ENCODE measurements at places on chromosomes 1 and 21.
A peak's percentile ranks its signal among the peaks of the same experiment; 100 is the strongest.

GRCh38 chr1:246160905-246161304, 346.2 kb downstream of the SMYD3 start:
- DNase-seq: no peak

GRCh38 chr1:116024626-116025025, 48.3 kb downstream of the SLC22A15 start:
- DNase-seq: no peak

DNA sequence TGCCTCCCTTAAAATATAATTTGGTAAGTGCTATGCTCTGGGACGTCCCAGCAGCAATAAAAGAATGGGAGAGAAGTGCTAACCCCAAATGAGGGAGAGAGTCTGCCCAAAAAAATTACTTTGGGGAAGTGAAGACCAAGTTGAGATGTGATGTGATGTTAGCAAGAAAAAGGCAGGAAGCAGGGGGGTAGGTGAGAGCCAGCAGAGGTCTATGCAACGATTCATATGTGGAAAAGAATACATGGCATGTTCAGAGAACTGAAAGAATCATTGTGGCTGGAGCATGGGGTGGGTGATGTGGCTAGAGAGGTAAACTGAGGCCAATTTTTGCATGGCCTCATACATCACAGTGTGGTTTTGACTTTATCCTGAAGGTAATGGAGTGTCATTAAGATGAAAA, 5.6 kb upstream of the CTPS1 start:
- no peak for DNase-seq

GRCh38 chr1:117493906-117494305, 111.9 kb upstream of the TENT5C start:
- no peak for DNase-seq

GRCh38 chr1:181099152-181100014, 10.9 kb downstream of the IER5 start:
- DNase-seq: no peak

- DNase-seq: no peak
These were observed 7.1 kb upstream of the RGS16 start for GRCh38 chr1:182611326-182611725.

- DNase-seq: no peak
These were observed 110.5 kb downstream of the HHAT start for GRCh38 chr1:210438928-210439841.

GRCh38 chr1:24900486-24900849, 29.6 kb downstream of the RUNX3 start:
- DNase-seq: peak; percentile 36

- DNase-seq: no peak
These were observed 91.7 kb downstream of the TBX15 start for GRCh38 chr1:118896416-118896815.

GRCh38 chr1:30588311-30589073, 134.9 kb downstream of the MATN1 start:
- no peak for DNase-seq

DNA sequence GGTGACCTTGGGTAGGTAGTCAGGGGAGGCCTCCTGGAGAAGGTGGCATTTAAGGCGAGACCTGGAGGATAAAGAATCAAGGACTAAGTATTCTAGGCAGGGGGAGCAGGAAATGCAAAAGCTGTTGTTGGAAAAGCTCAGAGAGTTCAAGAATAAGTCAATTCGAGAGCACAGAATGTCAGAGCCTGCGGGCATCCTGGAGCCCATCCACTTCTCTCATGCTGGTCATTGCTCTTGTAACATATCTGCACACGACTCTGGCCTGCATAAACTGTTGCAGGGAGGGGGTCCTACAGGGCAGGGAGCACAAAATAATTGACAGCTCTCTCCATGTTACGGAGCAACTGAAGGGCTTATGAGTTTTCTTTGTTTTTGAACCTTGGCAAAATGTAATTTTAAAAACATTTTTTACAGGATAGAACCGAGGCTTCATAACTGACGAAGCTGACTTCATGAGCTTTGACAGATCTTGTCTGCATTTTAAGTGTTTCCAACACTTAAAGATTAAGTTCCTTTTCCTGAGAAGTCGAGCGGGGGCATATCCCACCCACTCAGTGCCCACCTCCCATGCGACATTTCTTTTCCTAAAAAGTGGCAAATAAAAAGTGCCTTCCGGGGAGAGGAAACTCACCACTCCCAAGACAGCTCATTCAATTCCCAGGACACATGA, 4.2 kb downstream of the PLA2G5 start:
- DNase-seq: no peak

GRCh38 chr1:4743978-4744750, 89.8 kb downstream of the AJAP1 start:
- no peak for DNase-seq

DNA sequence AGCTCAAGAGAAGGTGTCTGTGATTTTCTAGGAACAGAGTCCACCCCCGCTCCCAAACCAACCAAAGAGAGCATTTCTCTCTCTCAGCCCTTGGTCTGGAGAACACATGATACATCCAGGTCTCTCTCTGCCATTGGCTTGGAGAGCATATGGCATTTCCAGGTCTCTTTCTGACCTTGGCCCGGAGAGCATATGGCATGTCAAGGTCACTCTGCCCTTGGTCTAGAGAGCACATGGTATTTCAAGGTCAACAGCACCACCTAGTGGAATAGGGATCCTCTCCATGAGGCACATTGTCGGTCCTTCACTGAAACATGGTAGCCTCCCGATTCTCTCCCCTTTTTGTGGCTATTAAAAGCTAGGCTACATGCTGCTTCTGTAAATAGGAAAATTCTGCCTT, 437.7 kb upstream of the OLFM3 start:
- DNase-seq: no peak

GRCh38 chr1:151854658-151855057, 1.1 kb upstream of the THEM5 start:
- DNase-seq: no peak

DNA sequence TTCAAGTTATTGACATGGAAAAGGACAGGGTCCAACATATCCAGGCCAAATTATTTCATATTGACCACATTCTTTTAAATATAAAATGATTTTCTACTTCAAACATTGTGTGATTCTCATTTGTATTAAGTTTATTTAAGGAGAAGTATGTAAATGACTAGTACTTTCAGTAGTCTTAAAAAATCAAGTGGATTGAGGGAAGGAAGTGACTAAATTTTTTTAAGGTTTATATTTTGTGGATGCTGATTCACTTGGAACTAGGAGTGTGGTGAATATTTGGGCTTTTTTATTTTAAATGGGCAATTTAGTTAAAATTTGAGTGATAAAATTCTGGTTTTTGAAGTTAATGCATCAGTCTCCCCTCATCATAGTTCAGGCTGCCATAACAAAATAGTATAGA, 10.1 kb downstream of the PRRC2C start:
- DNase-seq: no peak

DNA sequence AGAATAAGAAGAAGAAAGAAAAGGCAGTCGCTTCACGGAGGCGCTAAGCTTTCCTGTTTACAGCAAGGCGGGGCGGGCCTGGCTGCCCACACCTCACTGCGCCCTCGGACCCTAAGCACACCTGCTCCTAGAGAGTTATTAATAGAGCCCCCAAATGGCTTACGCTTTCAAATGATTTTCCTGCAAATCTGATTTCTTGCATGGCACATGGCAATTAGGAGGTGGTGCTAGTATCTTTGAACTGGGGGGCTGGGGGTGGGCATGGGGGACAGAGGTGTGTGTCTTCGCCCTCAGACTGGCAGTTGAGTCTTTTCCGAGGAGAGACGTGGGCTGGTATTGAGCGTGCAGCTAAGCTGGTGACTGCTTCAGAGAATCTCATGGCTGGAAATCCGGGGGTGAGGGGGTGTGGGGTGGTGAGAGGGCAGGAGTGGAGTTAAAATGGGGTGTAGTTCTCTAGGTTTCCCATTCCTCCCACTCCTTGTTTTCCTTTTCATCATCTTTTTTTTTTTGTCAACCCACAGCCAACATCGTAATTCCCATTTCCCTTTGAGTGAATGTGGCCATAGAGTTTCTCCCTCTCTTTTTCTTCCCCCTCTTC, 1.3 kb downstream of the S1PR1 start:
- peak; percentile 74 for DNase-seq

GRCh38 chr1:150874455-150875196, 1.8 kb downstream of the ARNT start:
- DNase-seq: no peak

- no peak for DNase-seq
These were observed 35.5 kb downstream of the SH3GLB1 start for GRCh38 chr1:86739648-86740509.

GRCh38 chr1:245859493-245860114, 647.5 kb downstream of the SMYD3 start:
- no peak for DNase-seq

DNA sequence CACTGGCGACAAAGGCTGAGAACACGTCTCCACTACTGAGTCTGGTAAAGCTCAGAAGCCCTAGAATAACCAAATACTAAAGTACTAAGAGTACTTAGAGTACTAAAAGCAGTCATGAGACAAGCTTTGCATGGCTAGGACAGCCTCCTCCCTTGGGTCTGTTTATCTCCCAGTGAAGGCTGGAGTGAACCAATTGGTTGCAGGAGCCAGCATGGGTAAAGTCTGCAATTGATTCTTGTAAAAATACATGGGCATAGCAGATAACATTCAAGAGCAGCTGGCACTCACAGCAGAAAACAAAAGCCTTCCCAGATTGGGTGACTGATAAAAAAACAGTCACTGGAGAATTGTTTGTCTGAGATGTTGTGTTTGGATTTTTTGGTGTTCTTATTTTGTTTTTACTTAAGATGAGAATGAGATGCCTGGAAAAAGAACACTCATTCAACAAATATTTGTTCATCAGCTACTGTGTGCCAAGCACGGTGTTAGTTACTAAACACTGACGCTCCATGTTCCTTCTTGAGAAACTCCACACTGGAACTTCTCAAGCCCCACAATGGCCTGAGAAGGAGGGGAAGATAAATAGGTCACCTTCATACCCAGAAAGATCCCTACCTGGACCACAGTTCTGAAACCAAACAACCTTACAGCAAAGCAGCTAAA, 3.7 kb downstream of the IRF6 start:
- no peak for DNase-seq

GRCh38 chr1:184509105-184509504, 122.3 kb downstream of the C1orf21 start:
- DNase-seq: no peak

GRCh38 chr1:80656641-80657040, 1144.1 kb upstream of the ADGRL2 start:
- DNase-seq: no peak

- no peak for DNase-seq
These were observed 30.4 kb downstream of the ZNF281 start for GRCh38 chr1:200379432-200379757.

- no peak for DNase-seq
These were observed 8.5 kb upstream of the B4GALT3 start for GRCh38 chr1:161185732-161186311.

DNA sequence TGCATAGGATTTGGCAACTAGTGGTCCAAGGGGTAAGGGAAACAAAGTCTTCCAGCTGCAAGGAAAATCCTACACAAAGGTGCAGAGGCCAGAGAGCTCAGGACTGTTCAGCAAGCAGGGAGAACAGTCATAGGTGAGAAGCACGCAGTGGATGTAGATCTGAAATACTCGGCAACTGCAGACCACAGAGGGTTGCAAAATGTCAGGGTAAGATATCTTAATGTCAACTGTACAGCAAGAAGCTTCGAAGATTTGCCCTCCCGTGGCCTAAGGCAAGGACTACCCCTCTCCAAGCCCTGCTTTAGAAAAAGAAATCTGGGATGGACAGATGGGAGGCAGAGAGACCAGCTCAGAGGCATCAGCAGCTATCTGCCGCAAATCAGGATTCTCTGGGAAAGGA, 153.4 kb upstream of the IRF2BP2 start:
- DNase-seq: no peak

DNA sequence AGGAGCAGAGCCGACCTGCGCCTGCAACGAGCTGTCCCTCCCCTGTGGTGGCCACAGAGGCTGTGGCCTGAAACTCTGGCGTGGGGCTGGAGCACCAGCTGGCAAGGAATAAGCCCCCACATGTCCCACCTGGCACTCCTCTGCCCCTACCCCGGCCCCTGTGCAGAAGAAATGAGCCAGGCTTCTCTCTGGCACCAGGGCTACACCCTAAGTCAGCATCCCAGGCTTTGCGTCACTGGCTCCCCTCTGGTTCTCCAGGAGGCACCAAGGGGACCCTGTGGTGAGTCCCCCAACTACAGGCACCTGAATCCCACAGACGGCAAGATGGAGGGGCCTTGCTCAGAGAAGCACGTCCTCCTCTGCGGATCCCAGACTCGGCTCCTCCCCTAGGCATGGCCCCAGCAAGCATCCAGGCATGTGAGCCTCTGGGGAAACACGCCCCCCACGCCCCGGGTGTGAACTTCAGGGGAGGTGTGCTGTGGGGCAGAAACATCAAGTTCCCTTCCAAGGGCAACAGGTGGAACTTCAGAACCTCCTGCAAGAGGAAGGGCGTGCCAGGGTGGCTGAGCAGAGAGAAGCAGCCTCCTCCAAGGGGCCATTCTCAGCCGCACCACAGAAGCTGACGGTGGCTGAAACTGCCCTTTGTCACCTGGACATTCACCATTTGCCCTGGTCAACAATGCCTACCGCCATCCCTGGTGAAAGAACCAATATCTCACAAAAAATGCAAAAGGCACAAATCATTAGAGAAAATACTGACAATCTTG, 2.9 kb downstream of the KRTAP10-7 start:
- DNase-seq: no peak

GRCh38 chr1:61904354-61904753, 162.1 kb downstream of the PATJ start:
- DNase-seq: no peak

- no peak for DNase-seq
These were observed 33.2 kb upstream of the BSDC1 start for GRCh38 chr1:32427264-32427963.

GRCh38 chr1:248779350-248779749, 23.8 kb upstream of the LYPD8 start:
- DNase-seq: no peak

All from activated T-cell treated with anti-CD3 and anti-CD28 coated beads, Interleukin-2, amount 50 U/mL, for 24 hours (primary cell).